Lung (tissue), 17 donors: ENCODE measurements at places on chromosomes 3 and 15. TPM values are rescaled to one million over a fixed set of nuclear protein-coding genes. Genes with fewer than 3 reads are reported as not detected.

- DNase-seq: no peak
- H3K27me3 ChIP-seq: no peaks in the 10 kb centered on the region
- peaks cover 5% of the 10 kb centered on the region for H3K4me1 ChIP-seq
- H3K36me3 ChIP-seq: no peaks in the 10 kb centered on the region
- H3K27ac ChIP-seq: no peak overlapping the region
These were observed 31.3 kb upstream of the FURIN start for GRCh38 chr15:90837094-90837493.

DNA sequence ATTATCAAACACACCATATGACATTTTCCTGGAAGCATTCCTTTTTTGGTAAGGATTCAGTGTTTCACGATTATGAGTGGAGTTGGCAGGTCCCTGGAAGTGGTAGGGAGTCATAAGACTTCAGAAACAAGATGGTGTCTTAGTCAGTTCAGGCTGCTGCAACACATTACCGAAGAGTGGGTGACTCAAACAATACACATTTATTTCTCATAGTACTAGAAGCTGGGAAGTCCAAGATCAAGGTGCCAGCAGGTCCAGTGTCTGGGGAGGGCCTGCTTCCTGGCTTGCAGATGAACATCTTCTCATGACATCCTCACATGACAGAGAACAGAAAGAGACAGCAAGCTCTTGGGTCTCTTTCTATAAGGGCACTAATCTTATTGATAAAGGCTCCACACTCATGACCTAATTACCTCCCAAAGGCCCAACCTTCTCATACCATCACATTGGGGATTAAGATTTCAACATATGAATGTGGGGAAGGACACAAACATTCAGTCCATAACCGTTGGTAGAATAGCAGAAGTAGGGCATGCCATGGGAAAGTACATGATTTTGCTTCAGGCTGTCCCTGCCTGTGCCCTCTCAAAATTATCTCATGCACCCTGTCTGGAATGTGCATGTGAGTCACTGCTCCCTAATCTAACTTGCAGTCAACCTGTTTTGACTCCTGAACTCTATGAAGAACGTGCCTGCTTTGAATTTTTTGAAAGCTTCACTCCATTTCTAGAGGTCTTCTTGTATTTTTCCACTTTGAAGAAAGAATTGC, 72.5 kb downstream of the GTPBP8 start:
- no peaks in the 10 kb centered on the region for H3K36me3 ChIP-seq
- H3K27ac ChIP-seq: no peak overlapping the region
- no peak for DNase-seq
- H3K4me1 ChIP-seq: no peaks in the 10 kb centered on the region

DNA sequence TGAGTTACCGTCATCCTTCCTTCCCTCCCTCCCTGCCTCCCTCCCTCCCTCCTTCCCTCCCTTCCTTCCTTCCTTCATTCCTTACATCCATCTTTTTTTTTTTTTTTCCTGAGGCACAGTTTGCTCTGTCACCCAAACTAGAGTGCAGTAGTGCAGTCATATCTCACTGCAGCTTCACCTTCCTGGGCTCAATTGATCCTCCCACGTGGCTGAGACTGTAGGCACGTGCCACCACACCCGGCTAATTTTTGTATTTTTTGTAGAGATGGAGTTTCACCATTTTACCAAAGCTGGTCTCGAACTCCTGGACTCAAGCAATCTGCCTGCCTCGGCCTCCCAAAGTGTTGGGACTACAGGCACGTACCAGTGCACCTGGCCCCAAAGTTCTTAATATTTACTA, 25.8 kb downstream of the USP3 start:
- H3K4me1 ChIP-seq: peaks cover 13% of the 10 kb centered on the region
- no peaks in the 10 kb centered on the region for H3K36me3 ChIP-seq
- no peak for DNase-seq
- no peak overlapping the region for H3K4me3 ChIP-seq
- no peak overlapping the region for H3K27ac ChIP-seq

GRCh38 chr3:98650971-98651779, 57.8 kb upstream of the CPOX start:
- H3K36me3 ChIP-seq: no peaks in the 10 kb centered on the region
- H3K27me3 ChIP-seq: no peaks in the 10 kb centered on the region
- DNase-seq: peak; percentile 87
- H3K4me3 ChIP-seq: no peak overlapping the region
- H3K4me1 ChIP-seq: no peaks in the 10 kb centered on the region

PP2D1 gene
- not detected for total RNA-seq

ZMYND10 gene
- 70.8 TPM for total RNA-seq
